ENCODE measurements at places on chromosomes 6 and 20. TPM values are rescaled to one million over a fixed set of nuclear protein-coding genes. Genes with fewer than 3 reads are reported as not detected.

DNA sequence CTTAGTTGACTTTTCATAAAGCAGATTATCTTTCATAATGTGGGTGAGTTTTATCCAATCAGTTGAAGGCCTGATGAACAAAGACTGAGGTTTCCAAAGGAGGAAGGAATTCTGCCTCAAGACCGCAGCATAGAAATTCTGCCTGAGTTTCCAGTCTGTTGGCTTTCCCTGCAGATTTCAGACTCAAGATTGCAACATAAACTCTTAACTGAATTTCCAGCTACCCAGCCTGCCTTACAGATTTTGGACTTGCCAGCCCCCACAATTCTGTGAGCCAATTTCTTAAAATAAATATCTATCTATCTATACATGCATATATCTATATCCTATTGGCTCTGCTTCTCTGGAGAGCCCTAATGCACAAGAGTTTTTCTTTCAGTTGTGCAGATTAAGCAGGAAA, 57.3 kb upstream of the SMLR1 start:
- DNase-seq: no peak

DNA sequence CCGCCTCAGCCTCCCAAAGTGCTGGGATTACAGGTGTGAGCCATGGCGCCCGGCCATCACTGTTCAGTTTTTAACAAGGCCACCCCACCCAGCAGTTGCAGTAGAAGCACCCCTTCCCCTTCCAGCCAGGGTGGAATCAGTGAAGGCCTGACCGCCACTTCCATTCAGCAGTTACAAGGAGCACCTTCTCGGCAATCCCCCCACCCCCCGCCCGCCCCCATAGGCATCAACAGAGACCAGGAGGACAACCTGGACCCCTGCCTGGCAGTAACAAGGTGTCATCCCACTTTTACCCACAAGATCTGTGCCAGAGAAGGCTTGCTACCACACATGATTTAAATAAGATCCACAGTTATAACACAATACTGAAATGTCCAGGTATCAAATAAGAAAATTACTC, 23.1 kb downstream of the NCR2 start:
- DNase-seq: no peak

GRCh38 chr6:73774311-73774774, 78.3 kb downstream of the CD109 start:
- DNase-seq: peak; percentile 46

GRCh38 chr6:167530951-167531350, 206.1 kb downstream of the TTLL2 start:
- no peak for DNase-seq

DNA sequence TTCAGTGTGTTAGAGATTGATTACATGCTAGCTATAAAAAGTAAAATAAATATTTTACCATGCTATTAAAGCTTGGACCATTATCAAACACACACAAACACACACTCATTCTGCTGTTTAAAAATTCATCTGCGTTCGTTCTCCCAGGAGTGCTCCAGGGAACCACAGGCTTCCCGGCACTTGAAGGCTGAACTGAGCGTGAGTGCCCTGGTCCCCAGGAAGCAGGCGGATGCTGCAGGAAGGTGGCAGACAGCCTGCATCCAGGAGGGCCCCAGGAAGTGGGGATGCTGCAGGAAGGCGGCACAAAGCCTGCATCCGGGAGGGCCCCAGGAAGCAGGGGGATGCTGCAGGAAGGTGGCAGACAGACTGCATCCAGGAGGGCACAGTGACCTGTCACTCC, 147.2 kb upstream of the SNX9 start:
- DNase-seq: no peak

SLC4A11 gene
- 0.14 TPM for total RNA-seq

DNA sequence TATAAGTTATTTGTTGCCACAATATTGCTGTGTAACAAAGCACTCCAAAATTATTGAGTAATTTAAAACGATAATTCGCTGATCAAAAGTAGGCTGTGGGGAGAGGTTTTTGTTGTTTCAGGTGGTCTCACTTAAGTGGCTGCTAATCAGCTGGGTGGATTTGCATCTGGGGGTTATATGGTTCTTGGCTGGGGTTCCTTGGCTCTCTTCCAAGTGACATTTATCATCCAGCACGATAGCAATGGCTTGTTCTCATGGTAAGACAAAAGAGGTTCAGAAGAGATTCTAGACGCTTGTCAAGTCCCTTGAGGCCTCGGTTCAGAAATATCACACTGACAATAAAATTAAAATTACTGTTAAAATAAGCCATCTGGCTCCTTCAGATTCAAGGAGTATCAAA, 1648.8 kb downstream of the GRIK2 start:
- no peak for DNase-seq

- no peak for DNase-seq
Measured at GRCh38 chr6:131400054-131400778, 172.8 kb upstream of the ARG1 start.

DNA sequence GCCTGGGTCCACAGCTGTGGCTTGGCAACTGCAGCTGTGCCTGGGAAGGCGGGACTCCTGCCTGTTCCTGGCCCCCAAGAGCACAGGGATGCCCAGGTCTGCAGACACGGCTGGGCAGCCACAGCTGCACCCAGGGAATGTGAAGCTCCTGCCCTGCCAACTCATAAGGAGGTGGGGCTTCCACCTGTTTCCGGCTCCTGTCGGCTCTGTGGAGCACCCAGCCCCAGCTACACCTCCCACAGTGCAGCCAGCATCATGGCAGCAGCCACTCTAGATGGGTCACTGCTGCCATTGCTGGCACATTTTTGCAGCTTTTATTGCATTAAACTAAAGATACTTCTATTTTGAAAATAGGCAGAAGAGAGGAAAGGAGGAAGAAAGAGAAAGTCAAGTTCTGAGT, 207.9 kb downstream of the SAMD5 start:
- DNase-seq: no peak

CEP43 gene
- total RNA-seq: 10.8 TPM

- peak; percentile 64 for DNase-seq
Measured at GRCh38 chr6:33693186-33694105, 18.1 kb downstream of the UQCC2 start.

FERMT1 gene
- total RNA-seq: 1.5 TPM

DNA sequence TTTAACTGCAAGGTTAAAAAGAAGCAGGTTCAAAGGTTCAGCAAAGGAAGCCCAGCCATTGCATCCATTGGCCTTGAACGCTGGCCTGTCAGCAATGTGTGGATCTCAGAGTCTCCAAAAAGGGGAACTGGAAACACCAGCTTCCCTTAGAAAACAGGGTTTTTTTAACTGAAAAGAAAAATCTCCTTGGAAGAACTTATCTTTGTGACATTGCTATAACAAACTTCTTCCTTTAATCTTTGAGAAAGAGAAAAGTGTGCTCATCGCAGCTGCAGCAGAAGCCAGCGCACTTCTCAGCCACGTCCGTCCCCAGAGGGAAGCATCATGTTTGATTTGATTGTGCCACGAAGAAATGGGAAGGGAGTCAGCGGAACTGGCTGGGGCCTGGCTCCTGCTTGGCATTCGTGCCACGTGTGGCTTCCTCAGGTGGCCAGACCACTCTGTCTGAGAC, 215.0 kb downstream of the SYNDIG1 start:
- no peak for DNase-seq

DNA sequence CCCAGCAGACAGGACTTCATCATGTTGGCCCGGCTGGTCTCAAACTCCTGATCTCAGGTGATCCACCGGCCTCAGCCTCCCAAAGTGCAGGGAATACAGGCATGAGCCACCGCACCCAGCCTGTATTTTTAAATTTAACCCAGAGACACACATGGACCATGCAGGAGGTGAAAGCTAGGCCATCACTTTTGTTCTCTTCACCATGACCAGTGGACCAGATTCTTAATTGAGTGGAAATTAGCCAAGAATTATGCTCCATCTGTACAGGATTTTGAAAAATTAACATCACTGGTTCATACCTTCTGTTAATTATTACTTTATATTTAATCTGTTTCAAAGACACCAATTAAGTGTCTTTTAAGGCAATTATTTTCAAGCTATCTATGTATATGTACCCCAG, 493.6 kb upstream of the NOX3 start:
- no peak for DNase-seq

GRCh38 chr6:49497304-49497703, 2.4 kb upstream of the GLYATL3 start:
- DNase-seq: no peak

GRCh38 chr6:152112491-152113261, 305.2 kb downstream of the ESR1 start:
- peak; percentile 84 for DNase-seq

GATA5 gene
- 1.7 TPM for total RNA-seq

ARMC2 gene
- 9.5 TPM for total RNA-seq

DNA sequence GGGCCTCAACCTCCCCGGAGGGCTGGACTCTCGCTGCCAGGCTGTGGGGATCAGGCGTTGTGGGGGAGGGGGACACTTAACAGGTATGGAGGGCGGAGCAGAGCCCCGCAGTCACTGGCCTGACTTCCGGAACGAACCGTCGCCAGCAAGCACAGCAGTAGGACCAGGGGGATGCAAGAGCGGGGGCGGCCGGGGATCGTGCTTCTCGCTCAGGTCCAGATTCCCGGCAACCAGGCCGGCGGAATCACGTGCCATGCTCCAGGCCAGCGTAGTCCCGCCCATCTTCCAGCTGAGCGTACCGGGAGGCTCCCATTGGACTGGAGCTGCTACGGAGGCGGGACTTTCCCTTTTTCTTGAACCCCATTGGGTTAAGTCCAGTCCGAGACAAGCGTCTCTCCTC, 10.0 kb upstream of the POU5F1 start:
- peak; percentile 82 for DNase-seq
